CD4-positive, CD25-positive, alpha-beta regulatory T cell (primary cell): ENCODE measurements at places on chromosomes 16 and 17. TPM values are rescaled to one million over a fixed set of nuclear protein-coding genes. Genes with fewer than 3 reads are reported as not detected.
A peak's percentile ranks its signal among the peaks of the same experiment; 100 is the strongest.

- DNase-seq, result no peak
- H3K36me3 ChIP-seq, result no peaks in the 10 kb centered on the region
- H3K4me1 ChIP-seq, result no peaks in the 10 kb centered on the region
- no peak overlapping the region for H3K27ac ChIP-seq
- no peak overlapping the region for H3K4me3 ChIP-seq
- H3K27me3 ChIP-seq, result peaks cover 5% of the 10 kb centered on the region
These were observed 145.7 kb upstream of the IRX3 start for GRCh38 chr16:54431997-54432896.

DNA sequence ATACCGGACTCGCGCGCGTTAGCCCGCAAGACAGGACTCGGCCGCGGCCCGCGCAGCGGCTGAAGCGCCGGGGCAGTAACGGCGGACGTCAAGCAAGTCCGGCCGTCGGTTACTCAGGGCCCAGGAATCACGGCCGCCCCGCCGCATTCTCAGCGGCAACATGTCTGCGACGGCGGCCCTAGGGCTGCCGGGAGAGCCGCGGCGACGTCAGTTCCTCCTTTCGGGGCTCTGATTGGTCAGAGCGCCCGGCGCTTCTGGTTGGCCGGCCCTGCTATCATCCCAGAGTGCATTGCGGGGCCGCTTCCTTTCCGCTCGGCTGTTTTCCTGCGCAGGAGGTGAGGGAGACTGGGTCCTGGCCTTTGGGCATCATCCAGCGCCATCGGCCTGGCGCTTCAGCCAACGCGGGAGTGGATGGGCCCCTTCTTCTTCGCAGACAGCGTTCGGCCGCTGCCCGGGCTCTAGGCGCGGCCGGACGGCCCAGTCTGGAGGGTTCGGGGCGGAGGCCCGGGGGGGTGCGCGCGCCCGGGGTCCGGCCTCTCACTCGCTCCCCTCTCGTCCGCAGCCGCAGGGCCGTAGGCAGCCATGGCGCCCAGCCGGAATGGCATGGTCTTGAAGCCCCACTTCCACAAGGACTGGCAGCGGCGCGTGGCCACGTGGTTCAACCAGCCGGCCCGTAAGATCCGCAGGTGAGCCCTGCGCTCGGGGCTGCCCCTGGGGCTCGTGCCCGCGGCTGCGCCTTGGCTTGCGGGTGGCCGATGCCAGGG is at the start of gene RPL13:
TSS of gene RPL13 (plus strand) at position 305 of the 764 bp plus-strand sequence. CDS start at position 583, 278 bp downstream.
- peaks cover 36% of the 10 kb centered on the region for H3K36me3 ChIP-seq
- H3K4me3 ChIP-seq, result peak within 1 kb of the TSS; percentile 84
- H3K27me3 ChIP-seq, result no peaks in the 10 kb centered on the region
- H3K27ac ChIP-seq, result peak within 1 kb of the TSS; percentile 93
- DNase-seq, result peak; percentile 94

Gene RCVRN
- total RNA-seq, result not detected

DNA sequence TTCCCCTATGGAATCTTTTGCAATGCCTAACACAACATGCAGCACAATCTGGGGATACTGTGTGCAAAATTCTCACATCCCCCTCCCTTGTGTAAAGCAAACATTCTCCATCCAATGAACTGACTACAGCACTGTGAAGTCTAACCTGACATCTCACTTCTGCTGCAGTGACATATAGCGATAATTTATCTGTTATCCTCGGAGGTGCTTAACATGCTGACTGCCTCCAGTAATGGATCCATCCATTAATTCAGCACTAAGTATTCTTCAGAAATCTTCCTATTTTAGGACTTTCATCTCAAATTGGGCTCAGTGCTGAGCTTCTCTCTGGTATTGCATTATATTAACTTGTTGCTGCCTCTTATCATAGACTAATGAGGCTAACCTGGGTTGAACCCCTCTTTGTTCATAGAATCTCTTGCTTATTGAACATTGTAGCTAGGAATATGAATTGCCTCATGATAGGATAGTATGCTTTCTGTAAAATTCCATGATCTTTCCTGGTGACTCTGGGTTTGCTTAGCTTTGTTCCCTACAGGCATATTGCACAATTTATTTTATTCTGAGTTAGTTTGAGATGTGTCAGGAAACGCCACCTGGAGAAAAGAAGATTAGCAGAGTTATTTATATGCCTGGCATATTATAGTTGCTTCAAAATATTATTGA is 187.9 kb downstream of the CNTNAP4 start:
- H3K4me1 ChIP-seq, result no peaks in the 10 kb centered on the region
- H3K27me3 ChIP-seq, result no peaks in the 10 kb centered on the region
- H3K27ac ChIP-seq, result no peak overlapping the region
- H3K4me3 ChIP-seq, result no peak overlapping the region

Gene ALOX15B
- total RNA-seq, result not detected

DNA sequence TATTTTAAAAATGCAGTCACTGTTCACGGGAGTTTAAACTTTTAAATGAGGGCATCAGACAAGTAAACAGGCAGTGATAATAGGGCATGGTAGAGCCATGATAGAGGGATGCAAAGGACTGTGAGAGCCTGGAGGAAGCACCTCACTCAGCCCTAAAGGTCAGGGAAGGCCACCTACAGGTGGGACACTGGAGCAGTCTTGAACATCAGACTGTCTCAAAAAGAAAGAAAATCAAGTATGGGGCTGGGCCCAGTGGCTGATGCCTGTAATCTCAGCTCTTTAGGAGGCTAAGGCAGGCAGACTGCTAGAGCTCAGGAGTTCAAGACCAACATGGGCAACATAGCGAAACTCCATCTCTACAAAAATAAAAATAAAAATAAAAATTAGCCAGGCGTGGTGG is 31.0 kb upstream of the DHRS7B start:
- peaks cover 12% of the 10 kb centered on the region for H3K4me1 ChIP-seq
- no peak for DNase-seq
- no peak overlapping the region for H3K27ac ChIP-seq
- H3K36me3 ChIP-seq, result no peaks in the 10 kb centered on the region
- H3K27me3 ChIP-seq, result no peaks in the 10 kb centered on the region

GRCh38 chr17:77177002-77177741 is 36.4 kb downstream of the SEC14L1 start:
- H3K4me3 ChIP-seq, result no peak overlapping the region
- DNase-seq, result no peak

Gene MPHOSPH6
- total RNA-seq, result 18.3 TPM

GRCh38 chr17:44266402-44267164 is 1.4 kb downstream of the SLC4A1 start:
- no peaks in the 10 kb centered on the region for H3K27me3 ChIP-seq
- H3K27ac ChIP-seq, result no peak overlapping the region
- H3K4me3 ChIP-seq, result no peak overlapping the region
- H3K36me3 ChIP-seq, result no peaks in the 10 kb centered on the region
